GM12864 (cell line): ENCODE measurements at places on chromosomes 1 and 21.

GRCh38 chr1:112788561-112788960 lies 73.4 kb upstream of the PPM1J start:
- DNase-seq, result no peak

DNA sequence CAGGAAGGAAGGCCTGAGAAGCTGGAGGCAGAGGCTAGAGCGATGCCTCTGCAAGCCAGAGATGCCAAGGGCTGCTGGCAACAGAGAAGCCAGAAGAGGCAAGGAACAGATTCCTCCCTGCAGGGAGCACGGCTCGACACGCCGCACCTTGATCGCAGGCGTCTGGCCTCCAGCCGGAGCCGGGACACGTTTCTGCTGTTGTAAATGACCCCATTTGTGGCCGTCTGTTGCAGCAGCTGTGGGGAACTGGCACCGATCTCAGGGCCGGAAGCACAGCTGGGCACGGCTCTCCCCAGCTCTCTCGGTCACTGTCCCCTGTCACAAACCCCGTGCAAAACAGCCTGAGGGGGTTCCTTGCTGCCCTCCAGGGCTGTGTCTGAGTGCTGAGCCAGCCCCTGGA lies 59.6 kb downstream of the SIK1 start:
- DNase-seq, result no peak

GRCh38 chr1:16888860-16889816 lies 6.6 kb upstream of the RNU1-2 start:
- DNase-seq, result no peak

- no peak for DNase-seq
These were observed 2.2 kb upstream of the ZBTB7B start for GRCh38 chr1:155000411-155000725.

DNA sequence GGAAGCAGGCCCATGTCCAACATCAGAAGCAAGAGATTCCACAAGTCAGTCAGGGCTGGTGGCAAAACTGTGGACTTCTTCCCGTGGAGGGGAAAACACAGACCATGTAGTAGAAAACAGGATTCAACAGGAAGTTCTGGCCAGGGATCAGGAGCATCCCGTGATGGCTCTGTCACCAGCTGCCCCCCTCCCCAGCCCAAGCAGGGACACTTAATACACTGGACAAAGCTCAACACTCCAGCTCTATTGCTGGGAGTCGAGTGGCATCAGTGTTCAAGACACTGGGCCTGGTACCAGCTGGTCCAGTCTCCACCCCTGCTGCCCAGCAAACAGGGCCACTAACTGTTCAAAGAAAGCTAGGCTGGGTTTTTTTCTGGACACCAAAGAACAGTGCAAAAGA lies 3.7 kb downstream of the SLC45A3 start:
- no peak for DNase-seq

- no peak for DNase-seq
These were observed 40.0 kb upstream of the EPS15 start for GRCh38 chr1:51559064-51559500.

GRCh38 chr1:61391730-61392129 lies 309.4 kb downstream of the NFIA start:
- DNase-seq, result no peak

GRCh38 chr1:208358651-208359050 lies 114.5 kb upstream of the PLXNA2 start:
- DNase-seq, result no peak

- DNase-seq, result no peak
These were observed 223.9 kb downstream of the S1PR1 start for GRCh38 chr1:101460739-101461138.

- no peak for DNase-seq
These were observed 61.8 kb downstream of the ATP1A1 start for GRCh38 chr1:116434849-116435248.

DNA sequence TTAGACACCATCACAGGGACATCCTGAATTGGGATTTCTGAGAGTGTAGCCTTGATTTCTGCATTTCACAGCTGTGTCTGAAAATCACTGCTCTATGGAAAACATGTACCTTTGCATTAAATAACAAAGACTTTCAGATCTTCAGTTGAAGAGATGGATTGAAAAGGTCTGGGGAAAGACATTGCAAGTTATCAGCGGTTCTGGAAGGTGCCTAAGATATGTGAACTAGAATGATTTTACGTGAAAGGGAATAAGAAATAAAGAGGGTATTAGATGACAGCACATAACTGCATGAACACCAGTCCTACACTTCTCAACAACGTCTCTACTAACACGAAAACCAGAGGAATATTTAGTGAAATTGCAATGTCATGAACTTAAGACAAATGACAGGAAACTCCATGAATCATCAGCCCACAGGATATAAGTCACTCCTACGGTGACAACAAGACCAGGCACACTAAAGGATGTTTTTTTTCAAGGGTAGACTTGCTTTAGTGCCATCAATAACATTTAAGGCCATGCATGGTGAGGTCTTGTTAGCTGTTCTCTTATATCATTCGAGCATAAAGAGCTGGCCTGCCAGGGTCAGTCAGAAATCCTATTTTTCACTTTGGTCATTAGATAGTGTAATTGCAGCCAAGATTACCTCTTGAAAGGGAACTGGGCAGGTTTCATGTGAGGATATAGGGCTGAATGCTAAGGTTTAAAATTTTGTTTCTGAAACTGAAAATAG lies 283.1 kb downstream of the GRIK1 start:
- DNase-seq, result no peak

- DNase-seq, result no peak
These were observed 19.4 kb upstream of the CASZ1 start for GRCh38 chr1:10815858-10816195.

DNA sequence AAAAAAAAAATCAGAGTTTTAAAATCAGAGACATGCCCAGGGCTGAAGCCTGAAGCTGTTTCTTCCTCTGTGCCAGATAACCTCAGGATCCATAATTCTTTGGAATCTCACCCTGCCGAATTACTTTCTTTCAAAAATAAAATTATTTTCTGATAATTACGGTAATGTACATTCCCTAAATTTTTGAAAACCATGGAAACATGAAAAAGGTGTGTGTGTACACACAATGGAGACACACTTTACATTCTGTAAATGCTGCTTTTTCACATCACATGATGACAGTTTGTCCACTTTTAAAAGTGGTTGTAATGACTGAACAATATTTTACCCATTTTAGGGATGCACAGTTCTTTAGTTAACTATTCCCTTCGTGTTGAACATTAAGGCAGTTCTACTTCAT lies 21.5 kb downstream of the CRCT1 start:
- no peak for DNase-seq

DNA sequence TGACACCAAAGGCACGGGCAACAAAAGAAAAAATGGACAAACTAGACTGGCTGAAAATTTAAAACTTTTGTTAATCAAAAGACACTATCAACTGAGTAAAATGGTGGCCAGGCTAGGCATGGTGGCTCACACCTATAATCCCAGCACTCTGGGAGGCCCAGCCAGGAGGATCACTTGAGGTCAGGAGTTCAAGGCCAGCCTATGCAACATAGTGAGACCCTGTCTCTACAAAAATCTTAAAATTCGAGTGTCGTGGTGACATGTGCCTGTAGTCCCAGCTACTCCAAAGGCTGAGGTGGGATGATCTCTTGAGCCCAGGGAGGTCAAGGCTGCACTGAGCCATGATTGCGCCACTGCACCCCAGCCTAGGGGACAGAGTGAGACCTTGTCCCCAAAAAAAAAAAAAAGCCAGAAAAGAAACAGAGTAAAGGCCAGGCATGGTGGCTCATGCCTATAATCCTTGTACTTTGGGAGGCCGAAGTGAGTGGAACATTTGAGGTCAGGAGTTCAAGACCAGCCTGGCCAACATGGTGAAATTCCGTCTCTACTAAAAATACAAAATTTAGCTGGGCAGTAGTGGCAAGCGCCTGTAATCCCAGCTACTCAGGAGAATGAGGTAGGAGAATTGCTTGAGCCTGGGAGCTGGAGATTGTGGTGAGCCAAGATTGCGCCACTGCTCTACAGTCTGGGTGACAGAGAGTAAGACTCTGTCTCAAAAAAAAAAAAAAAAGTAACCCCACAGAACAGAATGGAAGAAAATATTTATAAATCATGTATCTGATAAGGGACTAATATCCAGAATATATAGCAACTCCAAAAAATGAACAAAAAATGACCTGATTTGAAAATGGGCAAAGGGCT lies 8.0 kb downstream of the TUT4 start:
- no peak for DNase-seq
